ENCODE measurements at places on chromosomes 6 and 20.

DNA sequence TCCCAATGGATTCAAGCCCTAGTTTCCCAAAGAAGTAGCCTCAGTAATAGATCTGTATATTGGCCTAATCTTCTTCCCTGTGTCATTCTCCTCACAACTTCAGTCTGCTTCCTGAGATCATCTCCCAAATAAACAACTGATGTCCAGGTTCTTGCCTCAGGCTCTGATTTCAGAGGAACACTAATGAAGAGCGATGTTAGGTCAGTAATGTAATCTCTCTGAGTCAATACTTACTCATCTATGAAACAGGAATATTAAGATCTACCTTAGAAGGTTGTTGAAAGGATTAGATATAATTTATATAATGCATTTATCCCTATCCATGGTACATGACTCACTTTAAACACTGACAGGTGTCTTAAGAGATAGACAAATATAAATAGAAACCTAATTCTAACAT, 246.0 kb upstream of the FLRT3 start:
- no peak for DNase-seq

- no peak for DNase-seq
Observed at GRCh38 chr6:49775043-49775442, 12.0 kb downstream of the PGK2 start.

GRCh38 chr6:152697634-152698033, at the start of gene MYCT1:
Gene MYCT1 (plus strand): TSS chr6:152697897. CDS start chr6:152697903, 6 bp downstream.
- no peak for DNase-seq

DNA sequence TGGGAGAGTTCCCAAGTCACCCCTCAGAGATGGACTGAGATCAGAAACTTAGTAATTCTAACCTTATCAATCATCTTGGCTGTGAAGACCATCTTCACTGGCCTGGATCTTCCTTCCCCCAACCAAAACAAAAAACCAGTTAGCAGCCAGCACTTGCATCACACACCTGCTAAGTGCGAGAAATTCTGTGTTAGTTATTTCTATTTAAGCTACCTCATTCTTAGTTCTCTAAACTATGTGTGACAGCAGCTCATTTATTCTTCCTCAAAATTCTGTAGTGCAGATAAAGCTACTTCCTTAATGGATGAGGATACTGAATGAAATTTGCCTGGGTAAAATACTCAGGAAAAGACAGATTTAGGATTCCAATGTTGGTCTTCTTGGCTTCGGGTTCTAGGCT, 18.2 kb upstream of the TAGAP start:
- no peak for DNase-seq

DNA sequence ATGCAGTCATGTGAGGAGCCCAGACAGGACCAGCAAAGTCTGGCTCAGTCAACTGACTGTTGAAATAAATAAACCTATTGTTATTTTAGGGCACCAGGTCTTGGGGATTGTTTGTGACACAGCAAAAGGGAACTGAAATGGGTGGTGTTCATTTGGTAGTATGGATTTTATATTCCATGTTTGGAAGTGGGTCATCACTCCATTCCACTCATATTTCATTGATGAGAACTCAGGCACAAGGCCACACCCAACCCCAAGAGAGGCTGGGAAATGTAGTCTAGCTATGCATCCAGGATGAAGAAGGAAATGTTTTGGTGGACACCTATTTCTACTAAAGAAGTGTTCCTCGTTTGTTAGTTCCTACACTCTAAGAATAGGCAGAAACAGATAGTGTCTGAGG, 64.9 kb upstream of the BTBD3 start:
- DNase-seq, result no peak

- DNase-seq, result no peak
Observed at GRCh38 chr6:166658792-166659150, 31.7 kb upstream of the RPS6KA2 start.

DNA sequence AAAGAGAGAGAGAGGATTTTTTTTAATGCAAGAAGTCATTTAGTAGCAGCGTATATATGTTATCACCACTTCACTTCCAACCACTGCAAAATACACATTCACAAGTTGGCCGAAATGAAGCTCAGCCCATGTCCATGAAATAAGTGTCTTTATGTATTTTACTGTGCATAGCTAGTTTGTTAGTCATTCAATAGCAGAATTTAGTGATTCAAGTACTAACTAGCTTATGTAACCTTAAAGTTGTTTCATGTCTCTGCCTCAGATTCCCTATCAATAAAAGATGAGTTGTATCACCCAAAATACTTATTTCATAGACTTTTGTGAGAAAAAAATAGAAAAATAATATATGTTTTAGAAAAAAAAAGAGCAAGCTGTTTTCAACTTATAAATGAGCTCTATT, 153.7 kb upstream of the PRDM1 start:
- DNase-seq, result no peak

DNA sequence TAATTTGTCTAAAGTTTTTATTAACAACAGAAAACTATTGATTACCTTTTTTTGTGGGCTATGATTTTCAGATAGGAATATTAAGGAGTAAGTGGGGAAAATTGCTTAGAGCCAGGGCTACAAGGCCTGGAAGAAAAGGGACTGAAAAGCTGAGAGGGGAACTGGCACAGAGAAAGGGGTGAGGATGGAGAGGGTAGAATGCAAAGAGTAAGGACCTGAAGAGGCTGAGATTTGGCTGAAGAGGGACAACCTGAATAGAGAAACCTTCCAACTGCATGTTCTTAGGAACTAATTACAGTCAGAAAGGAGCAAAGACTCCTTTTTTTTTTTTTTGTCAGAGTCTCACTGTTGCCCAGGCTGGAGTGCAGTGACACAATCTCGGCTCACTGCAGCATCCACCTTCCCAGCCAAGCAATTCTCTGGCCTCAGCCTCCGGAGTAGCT, 16.7 kb downstream of the BTN2A1 start:
- no peak for DNase-seq

DNA sequence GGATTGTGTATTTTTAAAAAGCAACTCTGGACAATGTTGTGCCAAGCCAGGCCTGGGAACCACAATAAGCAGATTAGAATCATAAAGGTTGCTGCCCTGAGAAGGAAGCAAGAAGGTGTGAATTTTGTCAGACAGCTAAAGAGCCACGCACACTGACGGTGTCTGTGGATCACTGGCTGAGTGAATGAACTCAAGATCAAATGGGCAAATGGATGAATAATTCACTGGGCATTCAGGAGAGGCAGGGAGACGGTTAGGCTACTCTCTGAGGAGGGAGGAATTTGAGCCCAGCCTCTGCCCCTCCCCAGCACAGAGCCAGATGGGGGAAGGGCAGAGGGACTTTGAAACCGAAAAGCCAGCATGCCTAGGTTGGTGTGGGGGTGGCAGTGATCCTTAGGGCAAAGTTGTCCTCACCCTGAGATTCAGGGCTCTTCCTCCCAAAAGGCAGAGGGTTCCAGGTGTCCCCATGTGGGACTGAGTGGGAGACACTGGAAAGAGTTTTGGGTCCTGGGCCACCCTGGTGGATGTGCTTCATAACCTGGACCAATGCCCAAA, 19.5 kb upstream of the SLC22A7 start:
- no peak for DNase-seq

DNA sequence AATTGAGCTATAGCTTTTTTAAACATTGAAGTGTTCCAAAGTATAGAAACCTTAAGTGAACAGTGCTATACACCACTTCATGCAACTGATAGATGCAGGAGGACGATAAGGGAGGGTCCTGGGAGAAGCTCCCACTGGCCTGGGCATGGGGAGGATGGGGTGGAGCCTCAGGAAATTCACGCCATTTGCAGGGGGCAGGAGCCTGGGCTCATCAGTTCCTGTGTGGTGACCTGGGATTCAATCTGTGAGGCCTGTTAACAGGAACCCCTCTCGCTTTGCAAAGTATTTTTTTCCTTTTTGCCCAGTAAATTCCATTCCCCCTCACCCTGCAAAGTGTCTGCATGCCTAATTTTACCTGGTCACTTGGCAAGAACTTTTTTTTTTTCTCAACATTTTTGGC, 11.0 kb upstream of the ASCC3 start:
- no peak for DNase-seq

DNA sequence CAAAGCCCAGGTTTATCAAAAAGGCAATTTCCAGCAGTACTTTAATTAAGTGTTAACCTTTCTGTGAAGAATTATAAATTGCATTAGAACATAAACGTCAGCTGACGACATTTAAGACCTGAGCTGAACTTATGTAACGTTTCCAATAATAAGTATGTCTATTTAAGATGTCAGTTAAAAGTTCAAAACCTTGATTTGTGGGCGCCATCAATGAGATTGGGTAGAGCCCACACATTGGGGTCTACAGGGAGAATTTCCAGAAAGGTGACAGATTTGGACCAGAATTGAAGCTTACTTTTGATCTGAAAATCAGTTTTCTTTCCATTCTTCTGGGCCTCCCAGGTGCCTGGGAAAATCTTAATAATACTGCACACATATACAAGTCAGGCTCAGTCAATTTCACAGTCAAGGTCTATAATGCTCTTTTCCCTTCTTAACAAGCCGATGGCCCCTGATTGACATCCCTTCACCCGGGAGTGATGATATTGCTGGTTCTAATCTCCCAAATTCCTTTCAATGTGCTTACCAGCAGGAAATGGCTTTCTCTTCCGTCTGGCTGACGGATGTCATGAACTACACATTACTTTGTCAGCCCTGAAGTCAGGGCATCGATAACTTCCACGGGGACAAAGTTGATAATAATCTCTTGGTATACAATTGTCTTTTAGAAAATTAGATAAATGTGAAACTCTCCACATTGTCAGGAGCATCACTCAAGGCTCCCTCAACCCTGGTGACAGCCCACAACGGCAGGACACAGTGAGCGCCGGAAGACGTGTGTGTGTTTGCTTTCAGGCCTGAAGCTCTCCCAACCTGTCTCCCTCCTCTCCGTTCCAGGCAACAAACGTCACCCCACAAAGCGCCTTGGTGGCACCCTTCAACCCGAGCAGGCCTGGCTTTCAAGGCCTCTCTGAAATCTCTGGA, 396.5 kb upstream of the CNR1 start:
- DNase-seq, result no peak

GRCh38 chr6:3594201-3594600, 137.4 kb upstream of the SLC22A23 start:
- DNase-seq, result no peak

DNA sequence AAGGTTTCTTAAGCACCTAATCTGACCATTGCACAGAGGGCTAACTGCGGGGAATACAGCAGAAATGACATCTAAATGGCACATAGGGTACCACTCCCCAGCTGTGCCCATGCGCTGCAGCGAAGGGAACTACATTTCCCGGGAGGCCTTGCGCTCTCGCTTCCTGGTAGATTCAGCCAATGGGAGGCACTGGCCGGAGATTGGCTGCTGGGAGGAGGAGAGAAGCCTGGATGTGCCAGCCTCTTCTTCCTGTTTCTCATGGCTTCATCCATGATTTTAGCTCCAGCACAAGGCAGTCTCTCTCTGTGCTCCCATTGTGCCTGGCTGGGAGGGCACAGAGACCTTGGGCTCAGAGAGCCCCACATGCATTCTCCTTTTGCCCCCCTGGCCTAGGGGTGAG, 101.7 kb upstream of the FOXA2 start:
- DNase-seq, result no peak

GRCh38 chr6:154111025-154111424, 72.0 kb downstream of the OPRM1 start:
- no peak for DNase-seq

DNA sequence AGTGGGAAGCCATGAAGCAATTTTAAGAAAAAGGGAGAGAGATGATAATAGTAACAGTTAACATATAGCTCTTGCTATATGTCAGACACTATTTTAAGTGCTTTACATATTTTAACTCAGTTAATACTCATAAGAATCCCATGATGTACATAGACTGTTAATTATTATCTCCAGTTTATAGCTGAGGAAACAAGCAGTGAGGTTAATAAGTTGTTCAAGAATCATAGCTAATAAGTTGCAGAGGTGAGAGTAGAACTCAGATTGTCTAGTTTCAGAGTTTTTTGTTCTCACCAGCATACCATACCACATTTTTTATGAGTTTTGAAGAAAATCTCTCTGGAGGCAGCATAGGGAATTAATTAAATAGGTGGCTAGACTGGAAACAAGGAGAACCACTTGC, 144.6 kb upstream of the MMS22L start:
- DNase-seq, result no peak

GRCh38 chr6:161027385-161027784, 35.8 kb downstream of the MAP3K4 start:
- DNase-seq, result no peak

DNA sequence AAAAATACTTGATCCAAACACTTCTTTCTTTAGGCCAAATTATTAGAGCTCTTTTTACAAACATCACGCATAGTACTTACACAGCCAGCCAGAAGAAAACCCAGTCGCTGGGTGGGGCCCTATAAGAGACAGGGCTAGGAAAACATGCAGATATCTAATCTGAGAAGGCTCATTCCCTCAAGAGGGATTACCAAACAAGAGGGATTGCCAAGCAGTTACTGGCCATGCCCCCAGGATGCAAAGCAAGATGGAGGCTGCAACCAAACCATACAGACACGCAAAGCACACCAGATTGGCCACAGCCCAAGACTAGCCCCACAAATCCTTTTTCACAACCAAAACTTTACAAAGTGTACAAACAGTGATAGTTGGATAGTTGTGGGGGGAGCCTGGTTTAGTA, 1235.4 kb upstream of the GJE1 start:
- no peak for DNase-seq

DNA sequence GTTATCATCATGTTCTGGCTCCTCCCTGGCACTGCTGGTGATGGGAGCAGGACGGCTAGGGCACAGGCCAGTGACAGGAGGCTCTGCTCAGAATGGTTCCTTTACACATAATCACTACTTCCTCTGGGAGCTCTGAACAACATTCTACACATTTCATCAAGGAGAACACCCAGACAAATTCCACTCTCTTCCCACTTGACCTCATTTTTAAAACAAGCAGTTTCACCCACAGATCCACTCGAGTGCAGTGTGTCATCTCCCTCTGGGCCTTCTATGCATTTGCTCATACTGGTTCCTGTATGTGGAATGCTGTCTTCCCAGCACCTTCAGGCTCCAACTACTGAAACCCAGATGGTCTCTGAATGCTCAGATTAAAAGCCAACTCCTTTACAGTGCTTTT, 84.8 kb downstream of the ELOVL5 start:
- no peak for DNase-seq

GRCh38 chr20:21614980-21615379, 90.5 kb upstream of the PAX1 start:
- no peak for DNase-seq

All from stimulated activated CD4-positive, alpha-beta T cell treated with anti-CD3 and anti-CD28 coated beads, Interleukin-15, amount 100 ng/mL, for 1 hour (primary cell).